ENCODE measurements at places on chromosomes 5 and 9.

DNA sequence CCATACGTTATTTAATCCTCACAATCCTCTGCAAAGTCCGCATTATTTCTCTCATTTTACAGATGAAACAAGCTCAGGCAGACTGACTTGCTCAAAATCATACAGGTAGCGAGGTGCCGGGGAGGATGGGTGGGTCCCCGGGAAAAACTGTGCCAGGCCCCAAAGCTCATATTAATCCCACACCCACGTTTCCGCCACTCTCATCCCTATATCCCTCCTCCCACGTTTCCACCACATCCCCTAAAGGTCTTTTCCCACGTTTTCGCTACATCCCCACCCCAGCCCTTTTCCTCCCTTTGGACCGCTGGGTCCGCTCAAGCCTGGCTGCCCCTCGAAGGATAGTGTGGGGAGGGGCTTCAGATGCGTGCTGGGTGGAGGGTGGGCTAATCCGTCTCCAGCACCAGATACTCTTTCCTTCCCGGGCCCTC, 434 bp upstream of the FSD1L start:
- no peak for DNase-seq

DNA sequence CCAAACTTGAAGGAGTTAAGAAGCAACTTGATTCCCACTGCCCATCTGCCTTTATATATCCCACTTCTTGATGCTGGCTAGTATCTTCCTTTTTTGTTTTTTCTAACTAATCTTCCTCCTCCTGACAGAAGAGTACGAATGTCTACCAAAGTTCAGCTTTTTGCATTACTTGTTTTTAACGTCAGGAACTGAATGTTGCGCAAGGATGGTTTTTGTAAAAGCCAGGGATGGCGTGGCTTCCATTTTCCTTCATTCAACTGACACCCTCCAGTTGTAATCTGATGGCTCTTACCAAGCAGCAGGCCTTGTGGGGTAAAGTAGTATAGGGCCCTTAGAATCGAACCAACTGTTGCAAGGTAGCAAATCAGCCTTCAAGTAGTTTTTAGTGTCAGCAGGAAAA, 70.8 kb upstream of the GPR151 start:
- no peak for DNase-seq

DNA sequence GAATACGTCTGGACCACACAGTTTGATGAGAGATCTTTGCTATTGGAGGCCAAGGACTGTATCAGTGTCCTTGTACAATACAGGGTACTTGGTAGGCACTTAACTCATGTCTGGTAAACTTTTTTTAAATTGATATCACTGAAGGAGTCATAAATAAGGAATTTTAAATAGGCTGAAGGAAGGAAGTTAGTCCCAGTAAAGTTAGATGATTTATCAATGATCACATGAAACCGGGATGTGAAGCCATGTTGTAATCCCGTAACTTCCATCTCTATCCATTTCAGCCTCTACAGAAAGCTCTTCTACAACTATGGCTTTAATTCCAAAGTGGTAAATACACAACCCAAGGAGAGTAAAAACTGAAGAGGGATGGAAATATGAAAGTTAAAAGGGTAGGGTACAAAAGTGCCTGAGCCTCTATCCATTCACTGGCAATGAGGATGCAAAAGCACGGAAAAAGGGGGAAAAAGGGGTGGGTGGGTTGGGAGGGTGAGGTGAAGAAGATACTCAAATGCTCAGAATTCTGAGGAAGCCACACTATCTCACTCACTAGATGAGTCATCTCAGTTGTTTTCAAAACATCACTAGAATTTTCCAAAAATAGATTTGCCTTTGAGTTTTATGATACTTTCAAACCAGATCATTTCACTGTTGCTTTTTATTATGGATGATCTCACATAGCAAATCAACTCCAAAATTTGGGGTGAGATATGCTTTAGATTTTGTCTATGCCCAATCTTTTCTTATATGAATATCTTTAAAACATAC, 1053.5 kb downstream of the NR2F1-AS1 start:
- no peak for DNase-seq

- no peak for DNase-seq
Observed at GRCh38 chr5:35162848-35163709, 67.2 kb downstream of the PRLR start.

- no peak for DNase-seq
Observed at GRCh38 chr5:37696190-37697021, 143.4 kb downstream of the GDNF start.

DNA sequence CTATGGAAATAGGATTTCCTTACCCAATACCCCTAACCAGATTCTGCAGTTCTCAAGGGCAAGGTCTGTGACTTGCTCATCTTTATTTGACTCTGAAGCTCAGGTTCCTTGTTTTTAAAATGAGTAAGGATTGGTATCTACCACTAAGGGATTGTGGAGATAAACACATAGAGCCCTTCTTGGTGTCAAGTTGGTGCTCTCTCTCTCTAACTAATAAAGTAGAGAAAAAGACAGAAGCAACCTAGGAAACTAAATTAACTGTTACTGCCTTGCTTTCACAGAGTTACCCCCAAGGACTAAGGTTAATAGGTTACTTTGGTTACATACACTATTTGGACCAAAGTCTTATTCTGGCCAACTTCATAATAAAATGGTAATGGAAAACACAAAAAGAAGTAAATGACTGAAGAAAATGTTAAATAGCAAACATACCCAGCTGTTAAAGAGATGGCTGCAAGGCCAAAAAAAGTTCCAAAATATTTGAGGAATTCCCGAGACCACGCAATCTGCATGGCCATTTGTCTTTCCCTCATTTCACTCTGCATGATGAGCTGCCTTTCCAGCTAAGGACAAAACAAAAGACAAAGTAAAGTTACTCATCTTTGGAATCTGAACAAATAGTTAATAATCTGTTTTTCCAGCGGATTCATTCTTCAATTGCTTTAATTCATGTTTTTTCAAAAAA, 21.8 kb upstream of the RLN1 start:
- no peak for DNase-seq

GRCh38 chr9:16787724-16788123, 82.7 kb downstream of the BNC2 start:
- DNase-seq = no peak

DNA sequence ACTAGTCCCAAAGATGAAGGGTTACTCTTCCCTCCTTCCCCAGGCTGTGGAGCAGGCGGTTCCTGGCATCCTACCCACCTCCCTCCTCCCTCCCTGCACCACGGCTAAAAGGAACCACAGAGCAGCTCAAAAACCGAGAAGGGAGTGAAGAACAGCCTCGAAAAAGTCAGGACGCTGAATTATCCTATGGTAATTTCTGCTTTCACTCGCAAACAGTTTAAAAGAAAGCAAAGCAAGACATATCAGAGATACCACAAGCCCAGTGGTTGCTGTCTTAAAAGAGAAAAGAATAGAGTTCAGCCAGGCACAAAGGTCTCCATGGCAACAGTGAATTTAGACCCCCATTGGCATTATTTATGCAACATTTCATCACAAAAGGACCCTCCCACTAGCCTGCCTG, 315.4 kb downstream of the CTNND2 start:
- DNase-seq = no peak

DNA sequence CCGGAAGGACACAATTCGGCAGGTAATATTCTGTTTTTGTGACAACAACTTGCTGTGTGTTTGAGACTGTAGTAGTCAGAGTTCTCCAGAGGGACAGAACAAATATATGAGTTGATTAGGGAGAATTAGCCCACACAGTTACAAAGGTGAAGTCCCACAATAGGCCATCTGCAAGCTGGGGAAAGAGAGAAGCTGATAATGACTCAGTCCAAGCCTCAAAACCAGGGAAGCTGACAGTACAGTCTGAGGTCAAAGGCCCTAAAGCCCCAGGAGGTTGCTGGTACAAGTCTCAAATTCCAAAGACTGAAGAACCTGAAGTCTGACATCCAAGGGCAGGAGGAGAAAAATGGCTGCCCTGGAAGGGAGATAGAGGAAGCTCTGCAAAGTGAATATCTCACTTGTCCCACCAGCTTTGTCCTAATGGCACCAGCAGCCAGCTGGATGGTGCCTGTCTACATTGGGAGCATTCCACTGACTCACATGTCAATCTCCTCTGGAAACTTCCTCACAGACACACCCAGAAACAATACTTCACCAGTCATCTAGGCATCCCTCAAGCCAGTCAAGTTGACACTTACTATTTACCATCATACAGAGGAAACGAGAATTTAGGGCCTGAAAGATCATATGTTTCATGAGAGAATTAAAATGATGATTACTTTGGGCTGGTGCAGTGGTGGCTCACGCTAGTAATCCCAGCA, 36.3 kb upstream of the CTXN3 start:
- no peak for DNase-seq

All from HuH-7.5 (cell line).